ENCODE measurements at places on chromosomes 3 and 15.

GRCh38 chr3:141348837-141349236, 19.5 kb upstream of the ZBTB38 start:
- DNase-seq, result no peak

- DNase-seq, result no peak
Observed at GRCh38 chr3:39267631-39268548, 11.9 kb downstream of the CX3CR1 start.

- DNase-seq, result no peak
Observed at GRCh38 chr15:99578809-99579208, 13.0 kb downstream of the MEF2A start.

- DNase-seq, result no peak
Observed at GRCh38 chr15:29685156-29686078, 136.9 kb downstream of the TJP1 start.

DNA sequence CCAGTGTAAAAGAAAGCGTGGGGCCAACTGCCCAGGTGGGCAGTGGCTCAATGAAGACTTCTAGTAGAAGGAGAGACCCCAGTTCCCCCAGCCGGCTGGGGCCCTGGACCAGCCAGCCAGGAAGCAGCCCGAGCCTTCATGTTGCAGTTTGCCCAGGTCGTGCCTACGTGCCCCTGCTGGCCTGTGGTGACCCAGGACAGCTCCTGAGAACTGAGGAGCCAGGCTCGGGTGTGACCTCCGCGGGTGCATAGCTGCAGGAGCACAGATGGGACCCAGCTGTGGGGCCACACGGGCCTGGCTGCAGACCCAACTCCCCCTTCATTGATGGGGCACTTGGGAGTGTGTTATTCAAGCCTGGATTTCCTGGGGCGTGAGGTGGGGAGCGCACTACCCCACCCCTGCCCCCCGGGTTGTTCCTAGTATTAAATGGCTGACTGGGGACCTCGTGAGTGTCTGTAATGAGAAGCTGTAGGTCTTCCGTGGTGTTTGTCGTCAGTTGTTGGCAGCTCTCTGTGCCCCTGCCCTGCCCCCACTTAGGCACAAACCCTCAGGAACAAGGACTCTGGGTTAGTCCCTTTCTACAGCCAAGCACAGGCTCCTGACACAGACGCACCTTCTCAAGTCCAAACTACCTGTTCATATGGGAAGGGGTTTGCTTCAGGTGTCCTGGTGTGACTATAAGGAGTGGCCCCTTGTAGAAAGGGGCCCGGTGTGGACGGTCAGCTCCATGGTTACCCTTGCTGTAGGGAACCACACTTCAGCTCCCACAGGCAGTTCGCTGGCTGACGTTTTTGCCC, 39.1 kb downstream of the IDH2 start:
- DNase-seq, result no peak

DNA sequence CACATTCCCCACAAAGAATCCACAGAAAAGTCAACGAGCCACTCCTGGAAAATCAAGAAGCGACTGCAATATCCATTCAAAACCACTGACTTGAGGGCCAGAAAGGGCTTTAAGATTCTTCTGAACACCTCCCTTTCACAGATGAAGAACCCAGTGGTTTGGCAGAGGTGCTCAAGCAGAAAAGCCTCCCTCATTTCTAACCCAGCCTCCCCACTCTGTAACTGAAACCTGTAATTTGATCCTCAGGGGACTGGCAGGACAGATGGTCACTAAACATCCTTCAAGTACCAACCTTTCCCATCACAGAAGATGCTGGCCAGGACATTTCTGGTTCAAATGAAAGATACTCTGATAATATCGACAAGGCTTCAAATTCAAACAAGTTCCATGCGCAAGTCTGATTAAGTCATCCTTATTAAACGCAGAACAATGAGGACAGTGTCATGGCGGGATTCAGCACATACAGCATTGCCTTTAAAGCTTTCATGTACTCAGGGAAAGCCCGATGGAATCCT, 5.5 kb downstream of the SEMA5B start:
- no peak for DNase-seq

GRCh38 chr3:43477600-43477999, 144.2 kb downstream of the ANO10 start:
- DNase-seq, result no peak

DNA sequence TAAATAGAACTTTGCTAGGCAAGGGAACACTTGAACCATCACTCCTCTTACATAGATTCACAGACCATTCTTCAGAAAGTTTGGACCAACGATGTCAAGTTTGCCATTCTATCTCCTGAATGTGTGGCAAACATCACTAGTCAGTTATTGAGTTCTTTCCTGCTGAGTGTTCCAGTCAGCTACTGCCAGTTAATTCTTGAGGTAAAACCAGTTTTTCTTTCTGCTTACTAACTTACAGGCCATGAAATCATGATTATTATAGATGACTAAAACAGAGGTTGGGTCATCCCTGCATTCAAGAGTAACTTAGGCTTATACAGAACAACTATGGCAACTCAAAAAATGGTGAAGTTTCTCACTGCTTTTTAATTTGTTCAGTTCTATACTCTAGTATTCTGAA, 88.2 kb downstream of the AP4E1 start:
- no peak for DNase-seq

GRCh38 chr3:100412912-100413590, 11.7 kb downstream of the LNP1 start:
- DNase-seq, result no peak

GRCh38 chr3:31567036-31567435, 34.3 kb downstream of the STT3B start:
- DNase-seq, result peak; percentile 36

GRCh38 chr3:31952205-31952604, 28.9 kb downstream of the OSBPL10 start:
- DNase-seq, result no peak

- no peak for DNase-seq
Observed at GRCh38 chr3:57784089-57784735, 28.1 kb downstream of the SLMAP start.

GRCh38 chr3:157858821-157859220, 247.4 kb downstream of the SHOX2 start:
- no peak for DNase-seq

DNA sequence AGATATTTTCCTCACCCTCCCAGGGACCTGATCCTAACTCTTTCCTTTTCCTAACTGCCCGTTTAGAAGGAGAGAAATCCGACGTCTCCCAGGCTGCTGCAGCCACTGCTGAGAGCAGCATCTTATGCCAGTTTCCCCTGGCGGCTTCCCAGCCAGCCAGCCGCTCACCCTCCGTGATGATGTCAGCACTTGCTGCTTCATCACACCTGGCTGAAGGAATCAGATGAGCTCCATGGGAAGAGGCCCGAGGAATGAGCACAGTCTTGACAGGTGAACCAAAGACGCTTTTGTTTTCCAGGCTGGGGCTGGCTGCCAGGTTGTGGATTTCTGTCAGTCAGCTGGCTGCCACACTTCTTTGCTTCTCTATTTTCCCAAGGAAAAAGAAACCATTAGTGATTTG, 445.1 kb upstream of the RBMS3 start:
- DNase-seq, result no peak

DNA sequence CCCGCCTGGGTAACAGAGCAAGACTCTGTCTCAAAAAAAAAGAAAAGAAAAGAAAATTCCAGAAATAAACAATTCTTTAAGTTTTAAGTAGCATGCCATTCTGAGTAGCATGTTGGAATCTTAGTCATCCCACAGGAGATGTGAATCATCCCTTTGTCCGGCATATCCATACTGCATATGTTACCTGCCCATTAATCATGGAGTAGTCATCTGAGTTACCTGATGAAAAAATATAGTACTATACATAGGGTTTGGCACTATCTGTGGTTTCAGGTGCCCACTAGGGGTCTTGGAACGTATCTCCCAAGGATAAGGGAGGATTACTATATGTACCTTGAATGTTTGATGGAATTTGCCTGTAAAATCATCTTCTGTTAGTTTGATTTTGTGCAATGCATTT, 6.3 kb upstream of the CCR4 start:
- no peak for DNase-seq

GRCh38 chr15:41895491-41895890, 1.6 kb upstream of the SPTBN5 start:
- DNase-seq, result no peak

DNA sequence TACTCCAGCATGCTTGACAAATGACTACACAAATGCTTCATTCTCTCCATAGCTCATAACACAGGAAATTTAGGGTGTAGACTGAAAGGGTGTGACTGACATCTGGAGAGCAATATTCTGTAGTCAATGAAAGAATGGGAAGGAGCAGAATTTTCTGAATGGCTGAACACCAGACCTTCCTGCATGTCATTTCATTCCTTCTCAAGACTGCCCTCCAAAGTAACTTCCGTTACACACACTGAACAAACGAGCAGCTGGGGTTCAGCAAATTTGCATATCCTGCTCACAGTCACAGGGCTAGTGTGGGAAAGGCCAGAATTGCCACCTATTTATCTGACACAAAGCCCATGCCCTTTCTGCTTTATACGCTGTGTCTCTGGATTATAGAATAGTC, 325.0 kb upstream of the CFAP20DC start:
- DNase-seq, result no peak

DNA sequence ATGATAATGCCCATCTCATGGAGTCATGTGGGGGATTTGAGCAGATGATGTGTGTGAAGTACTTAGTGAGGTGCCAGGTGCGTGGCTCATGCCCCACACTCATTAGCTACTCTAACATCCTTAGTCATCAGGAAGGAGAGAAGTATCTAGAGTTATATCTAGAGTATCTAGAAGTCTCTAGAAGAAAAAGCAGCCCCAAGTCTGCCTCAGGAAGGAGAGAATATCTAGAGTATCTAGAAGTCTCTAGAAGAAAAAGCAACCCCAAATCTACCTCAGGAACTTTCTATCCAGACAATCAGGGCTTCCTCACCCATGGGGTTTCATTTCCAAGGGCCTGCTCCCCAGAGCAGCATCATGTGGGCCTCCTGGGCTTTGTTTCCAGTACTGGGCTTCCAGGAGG, 24.7 kb upstream of the DOCK3 start:
- no peak for DNase-seq

GRCh38 chr3:194075802-194076460, 60.0 kb upstream of the HES1 start:
- peak; percentile 93 for DNase-seq

DNA sequence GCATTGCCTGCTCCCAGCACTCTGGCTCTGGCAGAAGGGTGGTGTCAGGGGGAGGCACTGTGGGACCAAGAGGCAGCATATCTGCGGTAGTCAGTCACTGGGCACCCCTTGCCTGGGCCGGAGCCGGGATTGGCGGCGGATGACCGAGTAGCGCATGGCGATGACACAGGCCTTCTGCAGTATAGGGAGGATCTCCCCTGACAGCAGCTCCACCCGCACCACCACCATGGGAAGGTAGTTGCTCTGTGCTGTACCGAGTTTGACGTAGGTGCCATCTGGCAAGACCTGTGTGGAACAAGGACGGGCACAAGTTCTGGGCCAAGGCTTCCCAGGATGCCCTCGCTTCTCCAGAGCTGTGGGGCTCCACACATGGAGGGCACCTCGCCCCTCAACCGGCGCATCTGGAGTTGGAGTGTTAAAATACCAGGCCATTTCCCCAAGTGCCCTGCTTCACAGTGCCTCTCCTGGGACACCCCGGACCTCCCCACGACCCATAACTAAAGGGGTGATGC, 6.6 kb downstream of the ACOX2 start:
- no peak for DNase-seq

DNA sequence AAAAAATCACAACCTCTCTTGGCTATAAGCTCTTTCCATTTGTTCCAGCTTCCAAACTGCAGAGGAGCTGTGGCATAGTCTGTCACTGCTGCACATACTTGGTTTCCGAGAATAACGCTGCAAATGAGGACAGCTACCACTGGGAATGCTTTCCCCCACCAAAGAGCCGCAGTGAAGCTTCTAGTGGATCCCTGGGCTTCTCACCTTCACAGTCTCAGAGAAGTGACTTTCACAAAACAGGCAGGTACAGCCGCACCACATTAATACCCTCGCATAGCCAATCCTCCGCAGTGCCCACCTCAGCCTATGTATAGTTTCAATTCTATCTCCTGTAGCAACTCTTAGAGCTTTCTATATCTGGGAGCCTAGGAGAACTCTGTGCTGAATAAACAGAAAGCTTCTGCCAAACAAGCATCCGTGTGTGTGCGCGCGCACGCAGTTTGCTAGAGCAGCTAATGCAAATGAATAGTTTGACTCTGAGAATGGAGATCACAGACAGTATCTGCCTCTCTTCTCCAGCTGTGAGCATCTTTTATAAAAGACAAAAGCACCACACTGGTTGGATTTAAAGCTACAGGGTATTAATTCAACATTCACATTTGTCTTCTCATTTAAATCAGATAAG, 81.9 kb upstream of the PLXND1 start:
- DNase-seq, result no peak

GRCh38 chr3:105719791-105720190, 149.0 kb downstream of the CBLB start:
- no peak for DNase-seq

DNA sequence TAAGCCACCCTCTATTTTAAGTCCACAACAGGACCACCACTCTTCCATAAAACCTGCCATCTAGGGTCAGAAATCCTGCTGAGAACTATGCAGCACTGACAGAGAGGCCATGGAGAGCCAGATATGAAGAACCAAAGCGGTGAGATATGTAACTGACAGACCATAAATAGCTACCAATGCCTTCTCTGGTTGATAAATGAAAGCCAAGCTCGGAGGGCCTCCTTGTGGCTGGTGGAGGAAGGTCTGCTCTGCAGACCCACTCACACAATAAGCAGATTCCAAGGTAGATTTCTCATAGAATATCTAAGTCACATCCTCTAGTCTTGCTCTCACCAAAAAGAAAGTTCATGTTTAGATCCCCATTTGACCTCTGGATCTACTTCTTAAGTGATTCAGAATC, 38.9 kb downstream of the RYK start:
- DNase-seq, result peak; percentile 45

DNA sequence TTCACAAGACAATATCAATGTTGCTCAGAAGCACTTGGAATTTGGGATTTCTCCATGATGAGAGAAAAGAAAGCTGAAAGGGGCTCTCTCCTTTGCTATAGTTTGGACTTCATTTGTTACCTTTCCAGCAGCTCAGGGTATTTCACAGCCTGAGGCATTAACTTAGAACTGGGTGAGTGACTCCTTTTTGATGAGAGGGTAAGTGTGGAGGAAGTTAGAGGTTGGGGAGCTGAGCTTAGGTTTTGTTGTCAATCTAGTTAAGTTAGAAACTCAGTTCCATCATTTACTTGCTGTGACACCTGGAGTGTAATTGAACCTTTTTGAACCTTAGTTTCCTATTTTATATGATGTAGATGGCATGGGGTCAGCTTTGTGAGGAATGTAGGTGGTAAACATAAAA, 359.1 kb downstream of the PDCD6IP start:
- DNase-seq, result no peak

All from HuH-7 (cell line).